ENCODE measurements at places on chromosomes 1 and 21. TPM values are rescaled to one million over a fixed set of nuclear protein-coding genes. Genes with fewer than 3 reads are reported as not detected.

CORT gene
- total RNA-seq, result not detected

IRF6 gene
- 0.05 TPM for total RNA-seq

FLG2 gene
- total RNA-seq, result not detected

CELF3 gene
- not detected for total RNA-seq

CADM3 gene
- total RNA-seq, result 0.09 TPM

C1orf94 gene
- not detected for total RNA-seq

ZSWIM5 gene
- total RNA-seq, result 0.53 TPM

FCAMR gene
- not detected for total RNA-seq

VWA5B1 gene
- total RNA-seq, result not detected

NBPF10 gene
- 0.55 TPM for total RNA-seq

AGMAT gene
- 8.1 TPM for total RNA-seq

KLHDC8A gene
- 0.47 TPM for total RNA-seq

RAB13 gene
- 136 TPM for total RNA-seq

LHX8 gene
- 1.2 TPM for total RNA-seq

KIF21B gene
- total RNA-seq, result 2.4 TPM

SERINC2 gene
- total RNA-seq, result 28.7 TPM

ATP1A2 gene
- total RNA-seq, result 0.13 TPM

PYHIN1 gene
- total RNA-seq, result not detected

MATN1 gene
- total RNA-seq, result not detected

ETV3L gene
- not detected for total RNA-seq

PRAMEF25 gene
- total RNA-seq, result not detected

PLPPR4 gene
- not detected for total RNA-seq

KLHDC7A gene
- 2.3 TPM for total RNA-seq

CCDC28B gene
- total RNA-seq, result 1.8 TPM

PM20D1 gene
- total RNA-seq, result not detected

AMY2B gene
- total RNA-seq, result 0.48 TPM

AMY1A gene
- not detected for total RNA-seq

PRSS38 gene
- not detected for total RNA-seq

BECN2 gene
- not detected for total RNA-seq

SLC22A15 gene
- total RNA-seq, result 0.74 TPM

Data from A549 treated with ZK216348 at 1 μM for 4 hours (cell line).